SK-N-SH (cell line): ENCODE measurements at places on chromosomes 11 and 22.

DNA sequence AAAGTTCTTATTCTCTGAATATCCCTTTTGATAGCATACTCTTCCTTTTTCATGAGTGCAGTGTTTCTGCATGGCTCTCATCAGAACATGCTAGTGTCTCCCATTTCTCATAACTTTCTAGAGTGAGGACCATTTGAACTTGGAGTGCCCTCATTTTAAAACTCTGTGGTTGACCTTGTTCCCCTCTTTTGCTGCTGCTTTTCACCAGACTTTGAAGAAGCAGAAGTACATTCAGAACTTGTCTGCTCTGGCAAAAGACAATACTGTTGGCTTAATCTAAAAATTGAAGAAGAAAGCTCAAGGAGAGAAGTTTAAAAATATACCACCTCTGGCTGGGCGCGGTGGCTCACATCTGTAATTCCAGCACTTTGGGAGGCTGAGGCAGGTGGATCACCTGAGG is 35.0 kb downstream of the PPARA start:
- no peak overlapping the region for H3K27ac ChIP-seq
- H3K27me3 ChIP-seq = no peaks in the 10 kb centered on the region
- H3K4me1 ChIP-seq = no peaks in the 10 kb centered on the region
- no peaks in the 10 kb centered on the region for H3K36me3 ChIP-seq

DNA sequence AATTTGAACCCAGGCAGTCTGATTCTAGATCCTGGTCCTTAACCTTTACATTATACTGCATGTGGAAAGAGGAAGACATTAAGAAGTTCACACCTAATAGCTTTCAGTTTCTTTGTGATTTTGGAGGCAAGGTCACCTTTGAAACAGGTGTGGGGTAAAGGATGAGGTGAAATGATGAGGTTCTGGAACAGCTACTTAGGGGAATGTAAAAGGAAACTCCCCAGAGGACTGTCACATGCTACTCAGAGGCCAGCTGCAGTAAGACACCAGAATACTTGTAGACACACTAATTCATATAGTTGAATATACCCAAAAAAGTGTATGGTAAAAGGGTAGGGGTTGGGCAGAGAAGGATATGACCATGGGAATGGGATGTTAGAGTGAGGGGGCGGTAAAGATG is 5.4 kb downstream of the APIP start:
- H3K4me3 ChIP-seq = no peak overlapping the region
- no peak for DNase-seq
- H3K4me1 ChIP-seq = peaks cover 4% of the 10 kb centered on the region; the same call in 1 of the 2 replicates

DNA sequence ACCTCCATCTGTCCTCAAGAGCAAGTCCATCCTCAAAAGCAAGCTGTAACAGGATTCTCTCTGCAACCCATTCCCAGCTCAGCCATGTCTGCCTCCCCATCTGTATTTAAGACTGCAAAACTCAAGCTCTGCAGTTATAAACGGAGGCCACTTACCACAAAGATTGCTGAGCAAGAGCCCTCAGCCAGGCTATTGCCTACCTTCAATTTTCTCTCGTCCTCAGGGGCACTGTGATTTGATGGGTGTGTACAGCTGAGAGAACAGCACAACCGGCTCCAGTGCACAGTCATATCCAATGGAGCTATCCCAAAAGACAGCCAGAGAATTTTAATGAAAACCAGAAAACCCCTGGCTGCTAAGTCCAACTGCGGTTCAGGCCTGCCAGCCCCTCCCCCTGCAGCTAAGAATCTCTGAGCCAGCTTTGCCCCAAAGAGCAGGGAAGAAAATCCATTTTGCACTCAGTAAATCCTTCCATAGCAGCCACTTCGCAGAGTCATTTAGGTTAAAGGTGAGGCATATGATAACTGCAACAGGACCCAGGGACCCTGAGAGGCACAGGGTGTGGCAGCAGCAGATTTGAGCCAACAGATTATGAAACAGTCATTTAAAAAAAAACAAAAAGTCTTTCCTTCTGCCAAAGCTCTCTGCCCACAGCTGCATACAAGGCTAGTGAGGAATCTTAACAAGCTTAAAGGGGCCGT is 37.6 kb downstream of the RAB30 start:
- peak overlapping the region; percentile 29 for H3K4me3 ChIP-seq
- peaks cover 30% of the 10 kb centered on the region for H3K4me1 ChIP-seq
- no peaks in the 10 kb centered on the region for H3K27me3 ChIP-seq
- H3K27ac ChIP-seq = peak overlapping the region; percentile 75

DNA sequence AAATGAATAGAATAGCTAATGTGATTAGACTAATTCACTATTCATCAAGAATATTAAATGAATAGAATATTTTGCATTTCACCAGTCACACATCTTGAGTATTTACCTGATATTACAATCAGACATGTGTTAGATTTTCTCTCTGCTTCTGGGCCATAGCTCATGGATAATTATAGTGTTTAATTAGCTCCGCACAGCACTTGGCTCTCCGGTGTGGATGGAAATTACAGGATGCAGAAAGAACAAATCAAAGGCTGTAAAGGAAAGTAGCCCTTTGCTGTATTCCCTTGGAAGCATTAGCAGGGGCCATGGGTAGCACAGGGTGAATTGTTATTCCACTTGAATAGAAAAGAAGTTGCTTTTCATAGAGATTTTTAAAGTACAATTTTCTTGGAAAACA is 320.3 kb upstream of the SORL1-AS1 start:
- H3K27me3 ChIP-seq = no peaks in the 10 kb centered on the region
- DNase-seq = no peak
- no peak overlapping the region for H3K4me3 ChIP-seq
- H3K36me3 ChIP-seq = no peaks in the 10 kb centered on the region

- no peak for DNase-seq
- peak overlapping the region; percentile 100; the same call in 1 of the 2 replicates for H3K27ac ChIP-seq
- H3K27me3 ChIP-seq = no peaks in the 10 kb centered on the region
- no peak overlapping the region for H3K4me3 ChIP-seq
These were observed 83.3 kb downstream of the MICAL2 start for GRCh38 chr11:12193515-12194336.

DNA sequence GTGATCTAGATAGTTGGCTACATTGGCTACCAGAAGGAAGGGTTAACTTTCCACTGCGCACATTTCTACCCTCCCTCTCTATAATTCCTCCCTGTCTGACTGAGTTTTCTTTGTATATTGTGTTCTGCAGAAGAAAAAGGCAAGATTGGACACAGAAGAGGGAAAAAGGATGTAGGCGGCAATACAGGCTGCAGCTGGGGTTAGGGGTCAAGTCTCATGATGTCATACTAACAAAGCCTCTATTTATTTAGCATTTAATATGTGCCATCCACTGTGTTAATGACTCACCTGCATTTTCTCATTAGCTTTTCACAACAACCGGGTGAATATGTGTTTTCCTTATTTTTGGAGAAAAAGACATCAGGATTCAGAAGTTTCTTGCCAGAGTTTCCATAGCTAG is 2.0 kb downstream of the FAM83F start:
- H3K27ac ChIP-seq = no peak overlapping the region
- DNase-seq = no peak
- no peaks in the 10 kb centered on the region for H3K4me1 ChIP-seq
- no peaks in the 10 kb centered on the region for H3K36me3 ChIP-seq

DNA sequence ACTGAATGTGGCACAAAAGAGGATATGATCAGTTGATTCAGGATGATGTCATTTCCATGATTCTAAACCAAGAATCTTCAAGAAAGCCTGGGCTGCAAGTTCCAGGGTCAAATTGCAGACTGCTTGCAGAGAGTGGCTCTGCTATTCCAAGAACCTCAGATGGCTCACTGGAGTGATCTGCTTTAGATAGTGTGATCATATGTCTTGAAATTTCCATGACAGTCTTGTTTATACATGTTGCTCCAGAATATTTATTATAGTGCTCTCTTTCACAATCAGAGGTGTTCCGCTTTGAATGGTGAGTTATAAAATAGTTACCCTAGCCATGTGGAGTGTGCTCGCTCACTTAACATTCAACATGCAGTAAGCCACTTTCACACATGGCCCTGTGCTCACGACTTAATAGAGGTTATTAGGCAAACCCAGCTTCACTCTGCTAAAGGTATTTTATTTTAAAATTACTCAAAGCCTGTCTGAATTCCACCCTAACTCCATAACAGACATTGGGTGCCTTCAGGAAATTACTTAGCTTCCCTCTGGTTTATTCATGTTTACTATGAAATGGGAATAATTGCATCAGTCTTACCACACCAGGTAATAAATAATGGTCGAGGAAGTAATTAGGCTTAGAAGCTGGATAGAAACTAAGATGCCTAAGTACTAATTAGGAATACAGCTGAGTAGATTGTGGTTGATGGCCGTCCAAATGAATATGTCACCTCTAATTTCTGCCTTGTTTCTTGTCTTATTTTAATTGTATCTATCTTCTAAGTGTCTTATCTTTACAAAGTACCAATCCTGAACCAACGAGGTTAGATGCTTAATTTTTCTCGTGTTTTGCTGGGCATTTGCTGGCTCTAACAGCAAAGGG is 187.9 kb downstream of the ETS1 start:
- no peak overlapping the region for H3K4me3 ChIP-seq
- peak overlapping the region; percentile 94 for H3K27ac ChIP-seq
- no peaks in the 10 kb centered on the region for H3K36me3 ChIP-seq
- H3K4me1 ChIP-seq = peaks cover 13% of the 10 kb centered on the region
- DNase-seq = no peak
- H3K27me3 ChIP-seq = no peaks in the 10 kb centered on the region

DNA sequence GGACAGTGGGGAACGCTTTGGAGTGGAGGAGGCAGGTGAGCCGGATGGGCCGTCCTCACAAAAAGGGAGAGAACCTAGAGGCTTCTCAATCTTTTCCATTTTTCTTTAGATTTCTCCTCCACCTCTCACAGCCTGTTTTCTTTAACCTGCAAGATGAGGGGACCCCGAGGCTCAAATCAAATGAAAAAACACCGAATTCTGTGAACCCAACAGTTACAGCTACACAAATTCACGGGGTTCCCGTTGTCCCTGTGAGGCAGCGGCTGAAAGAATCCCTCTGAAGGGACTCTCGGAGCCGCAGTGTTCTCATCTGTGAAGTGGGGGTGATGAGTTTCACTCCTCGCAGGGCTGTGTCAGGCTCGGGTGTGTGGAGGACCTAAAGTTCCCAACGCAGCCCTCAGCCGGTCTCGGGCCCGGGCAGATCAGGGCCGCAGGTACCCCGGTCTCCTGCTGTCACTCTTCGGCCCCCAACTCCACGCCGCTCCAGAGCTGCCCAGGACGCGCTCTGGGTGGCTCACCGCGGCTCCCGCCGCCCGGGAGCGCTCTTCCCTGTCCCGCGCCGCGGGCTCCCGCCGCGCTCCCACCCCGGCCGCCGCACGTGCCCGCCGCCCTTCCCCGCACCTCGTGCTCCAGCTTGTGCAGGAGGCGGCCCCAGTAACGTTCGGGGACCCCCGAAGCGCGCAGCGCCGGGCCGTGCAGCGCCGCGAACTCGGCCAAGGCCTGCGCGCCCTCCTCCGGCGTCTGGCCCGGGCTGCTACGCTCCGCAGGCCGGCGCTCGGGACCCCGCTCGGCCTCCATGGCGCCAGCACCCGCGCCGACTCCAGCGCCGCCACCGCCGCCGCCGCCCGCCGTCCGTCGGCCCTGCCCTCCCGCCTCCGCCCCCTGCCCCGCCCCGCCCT is at the start of gene TTLL12:
TSS of gene TTLL12 (minus strand) at position 863 of the 899 bp plus-strand sequence. CDS start at position 798, 65 bp downstream.
- peak within 1 kb of the TSS; percentile 69 for H3K27ac ChIP-seq
- H3K27me3 ChIP-seq = no peaks in the 10 kb centered on the region
- peak within 1 kb of the TSS; percentile 64 for H3K4me3 ChIP-seq
- H3K36me3 ChIP-seq = no peaks in the 10 kb centered on the region

GRCh38 chr22:33248948-33249347 is 190.8 kb upstream of the SYN3 start:
- no peaks in the 10 kb centered on the region for H3K27me3 ChIP-seq
- no peak overlapping the region for H3K4me3 ChIP-seq
- H3K36me3 ChIP-seq = no peaks in the 10 kb centered on the region
- no peak for DNase-seq

GRCh38 chr11:114149689-114150407 is 90.3 kb downstream of the ZBTB16 start:
- no peaks in the 10 kb centered on the region for H3K36me3 ChIP-seq
- H3K27ac ChIP-seq = no peak overlapping the region
- H3K4me1 ChIP-seq = no peaks in the 10 kb centered on the region; the same call in 1 of the 2 replicates
- H3K27me3 ChIP-seq = peaks cover 50% of the 10 kb centered on the region

DNA sequence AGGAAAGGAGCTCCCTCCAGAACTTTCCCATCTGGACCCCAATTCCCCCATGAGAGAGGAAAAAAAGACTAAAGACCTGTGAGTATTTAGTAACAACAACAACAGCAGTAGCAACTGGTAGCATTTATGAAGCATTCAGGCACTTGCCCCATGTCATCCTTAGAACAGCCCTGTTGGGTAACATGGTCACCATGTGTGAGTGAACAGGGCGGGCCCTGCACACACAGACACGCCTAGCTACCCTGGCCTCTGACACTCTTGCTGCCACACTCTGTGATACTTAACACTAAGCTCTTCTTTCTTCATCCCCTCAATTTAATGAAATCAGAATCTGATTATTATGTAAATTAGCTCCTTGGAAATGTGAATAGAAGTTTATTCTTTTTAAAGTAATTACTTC is 26.1 kb upstream of the SLC25A18 start:
- DNase-seq = no peak
- peaks cover 5% of the 10 kb centered on the region; the same call in 1 of the 2 replicates for H3K27me3 ChIP-seq
- H3K36me3 ChIP-seq = no peaks in the 10 kb centered on the region
- no peak overlapping the region for H3K4me3 ChIP-seq

DNA sequence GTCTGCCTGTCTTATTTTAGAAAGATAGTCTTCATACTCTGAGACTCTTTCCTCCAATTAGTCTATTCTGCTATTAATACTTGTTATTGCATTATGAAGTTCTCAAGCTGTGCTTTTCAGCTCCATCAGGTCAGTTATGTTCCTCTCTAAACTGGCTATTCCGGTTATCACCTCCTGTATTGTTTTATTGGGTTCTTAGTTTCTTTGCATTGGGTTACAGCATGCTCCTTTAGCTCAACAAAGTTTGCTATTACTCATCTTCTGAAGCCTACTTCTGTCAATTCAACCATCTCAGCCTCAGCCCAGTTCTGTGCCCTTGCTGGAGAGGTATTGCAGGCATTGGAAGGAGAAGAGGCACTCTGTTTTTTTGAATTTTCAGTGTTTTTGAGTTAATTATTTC is 21.0 kb upstream of the OR5AK2 start:
- H3K27me3 ChIP-seq = no peaks in the 10 kb centered on the region
- no peaks in the 10 kb centered on the region for H3K36me3 ChIP-seq
- H3K4me1 ChIP-seq = no peaks in the 10 kb centered on the region
- DNase-seq = no peak
- no peak overlapping the region for H3K27ac ChIP-seq
- H3K4me3 ChIP-seq = no peak overlapping the region
